Fibroblast of pulmonary artery (primary cell): ENCODE measurements at places on chromosomes 6 and 20.
A peak's percentile ranks its signal among the peaks of the same experiment; 100 is the strongest.

DNA sequence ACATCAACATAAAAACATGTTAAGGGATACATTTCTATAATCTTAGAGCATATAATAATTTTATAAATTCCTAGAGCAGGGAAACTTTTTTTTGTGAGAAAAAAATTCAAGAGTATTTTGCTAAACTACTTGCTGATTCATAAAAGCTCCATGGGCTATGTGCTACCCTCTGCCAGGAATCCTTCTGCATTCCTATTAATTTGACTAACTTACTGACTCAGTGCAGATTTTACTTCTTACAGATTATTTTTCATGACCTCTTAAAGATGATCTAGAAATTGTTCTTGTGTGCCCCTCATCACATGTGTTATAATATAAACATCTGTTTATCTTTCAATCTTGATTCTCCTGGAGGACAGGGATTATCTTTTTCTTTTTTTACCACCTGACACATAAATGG lies 5.7 kb downstream of the VTA1 start:
- DNase-seq = peak; percentile 54

DNA sequence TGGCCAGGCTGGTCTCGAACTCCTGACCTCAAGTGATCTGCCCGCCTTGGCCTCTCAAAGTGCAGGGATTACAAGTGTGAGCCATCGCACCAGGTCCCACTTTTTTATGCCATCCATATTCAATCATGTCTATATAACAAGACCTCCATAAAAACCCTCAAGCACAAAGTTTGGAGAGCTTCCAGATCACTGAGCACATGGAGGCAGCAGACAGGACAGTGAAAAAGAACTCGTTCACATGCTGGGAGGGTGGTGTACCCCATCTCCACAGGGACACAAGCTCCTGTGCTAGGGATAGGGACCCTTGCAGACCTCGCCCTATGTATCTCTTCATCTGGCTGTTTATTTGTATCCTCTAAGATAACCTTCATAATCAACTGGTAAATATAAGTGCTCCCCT lies 30.3 kb downstream of the KIF13A start:
- no peak for DNase-seq

DNA sequence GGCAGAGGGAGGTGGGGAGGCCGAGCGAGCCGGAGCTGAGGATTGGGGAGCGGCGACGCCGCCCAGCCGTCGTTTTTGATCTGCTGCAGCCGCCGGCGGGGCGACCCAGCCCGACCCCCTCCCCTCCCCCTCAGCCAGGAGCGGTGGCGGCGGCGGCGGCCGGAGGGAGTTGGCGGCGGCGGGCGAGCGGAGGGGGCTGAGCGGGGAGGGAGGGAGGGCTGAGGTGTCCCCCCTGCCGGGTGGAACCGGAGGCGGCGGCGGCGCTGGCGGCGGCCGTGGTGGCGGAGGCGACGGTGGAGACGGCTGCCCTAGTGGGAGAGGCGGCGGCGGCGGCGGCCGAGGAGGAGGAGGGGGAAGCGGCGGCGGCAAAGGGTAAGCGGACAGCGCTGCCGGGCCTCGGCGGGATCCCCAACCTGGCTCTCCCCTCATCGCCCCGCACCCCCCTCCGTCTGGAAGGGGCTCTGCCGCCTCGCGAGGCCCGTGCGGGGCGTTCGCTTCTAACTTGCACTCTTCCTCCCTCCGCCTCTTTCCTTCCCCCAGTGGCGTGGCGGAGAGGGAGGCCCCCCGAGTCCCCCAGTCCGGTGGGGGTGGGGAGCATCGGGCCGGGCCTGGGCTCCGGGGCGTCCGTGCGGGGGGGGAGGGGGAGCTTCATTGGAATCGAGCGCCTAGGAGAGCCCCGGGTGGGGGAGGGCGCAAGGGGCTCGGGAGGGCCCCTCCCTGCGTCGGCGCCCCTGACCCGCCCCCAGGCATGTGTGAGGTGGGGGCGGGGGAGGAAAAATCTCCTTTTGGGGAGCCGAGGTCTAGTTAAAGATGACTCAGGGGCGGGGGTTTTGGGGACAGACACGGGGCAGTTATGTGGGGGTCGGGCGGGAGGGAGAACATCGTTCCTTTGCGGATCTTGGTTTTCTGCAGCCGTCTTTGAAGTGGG lies at the start of gene TAB2:
TAB2 (plus strand) TSS at position 69 of the 928 bp plus-strand sequence. CDS start 52,286 bp downstream, outside the sequence.
- no peak for DNase-seq

DNA sequence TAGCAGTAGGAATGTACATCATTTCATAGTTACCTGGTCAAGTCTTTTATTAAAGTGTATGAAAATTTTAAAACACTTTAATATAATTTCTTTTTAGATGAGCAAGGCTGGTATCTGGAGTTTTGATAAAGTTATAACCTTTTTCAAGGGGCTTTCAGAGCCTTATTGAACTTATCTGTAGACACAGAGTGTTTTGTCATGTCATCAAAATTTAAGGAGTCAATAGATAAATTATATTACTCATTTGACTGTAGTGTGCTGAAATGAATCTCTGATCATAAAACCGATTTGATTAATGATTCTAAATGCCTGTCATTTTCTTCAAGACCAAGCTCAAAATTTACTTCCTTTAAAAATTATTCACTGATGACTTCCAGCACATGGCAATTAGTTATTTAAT lies 125.6 kb downstream of the ARID1B start:
- DNase-seq = no peak

DNA sequence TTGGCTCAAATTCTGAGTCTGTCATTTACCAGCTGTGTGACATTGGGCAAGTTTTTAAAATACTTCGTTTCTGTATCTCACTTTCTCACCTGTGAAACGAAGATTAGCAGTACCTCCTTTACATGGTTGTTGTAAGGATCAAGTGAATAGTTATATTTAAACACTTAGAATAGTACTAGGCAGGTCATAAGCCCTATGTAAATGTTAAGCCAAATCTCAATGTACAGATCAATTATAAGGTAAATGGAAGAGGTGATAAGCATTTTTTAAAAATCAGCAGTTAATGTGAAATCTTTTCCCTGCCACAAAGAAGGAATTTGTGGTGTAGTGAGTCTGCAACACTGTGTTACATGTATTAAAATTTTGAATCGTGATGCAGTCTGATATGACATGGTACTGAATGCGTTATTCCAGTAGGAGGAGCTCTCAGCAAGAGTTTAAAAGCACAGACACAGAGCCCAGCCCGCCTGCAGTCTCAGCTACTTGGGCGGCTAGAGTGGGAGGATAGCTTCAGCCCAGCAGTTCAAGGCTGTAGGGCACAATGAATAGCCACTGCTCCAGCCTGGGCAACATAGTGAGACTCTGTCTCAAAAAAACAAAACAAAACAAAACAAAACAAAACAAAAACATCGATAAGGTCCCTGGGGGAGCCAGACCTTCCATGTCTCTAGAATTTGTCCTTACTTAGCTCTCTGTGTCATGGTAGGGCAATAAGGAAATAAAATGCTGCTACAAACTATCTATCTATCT lies 46.0 kb downstream of the GTF2H5 start:
- peak; percentile 93 for DNase-seq

GRCh38 chr6:118371955-118372354 lies 176.1 kb upstream of the PLN start:
- DNase-seq = no peak

GRCh38 chr6:74597840-74598239 lies 608.0 kb downstream of the COL12A1 start:
- DNase-seq = no peak

GRCh38 chr20:20561172-20561571 lies 151.3 kb downstream of the RALGAPA2 start:
- no peak for DNase-seq

DNA sequence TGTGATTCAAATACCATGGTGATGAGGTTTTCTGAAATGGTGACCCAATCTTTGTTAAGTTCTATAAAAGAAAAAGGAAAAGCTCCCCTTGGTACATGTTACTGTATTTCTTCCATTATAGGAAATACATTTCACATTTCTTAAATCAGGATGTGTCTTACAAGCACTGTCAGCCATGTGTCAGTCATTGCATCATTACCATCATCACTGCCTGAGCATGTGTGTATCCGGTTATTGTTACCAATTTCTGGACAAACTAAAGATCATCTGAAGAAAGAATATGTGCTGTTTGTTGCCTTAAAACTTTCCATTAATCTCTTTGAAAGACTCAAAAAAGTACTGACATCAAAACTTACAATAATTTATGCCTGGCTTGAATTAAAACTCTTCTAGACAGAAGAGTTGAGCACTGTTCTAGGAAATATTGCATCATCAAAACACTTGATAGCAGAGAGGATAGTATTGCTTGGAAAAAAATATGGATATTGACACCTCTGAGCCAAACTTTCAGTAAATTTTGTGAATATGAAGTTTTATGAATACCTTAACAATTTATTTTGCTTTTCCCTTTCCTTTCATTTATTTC lies 7.1 kb upstream of the TSPYL1 start:
- DNase-seq = no peak

DNA sequence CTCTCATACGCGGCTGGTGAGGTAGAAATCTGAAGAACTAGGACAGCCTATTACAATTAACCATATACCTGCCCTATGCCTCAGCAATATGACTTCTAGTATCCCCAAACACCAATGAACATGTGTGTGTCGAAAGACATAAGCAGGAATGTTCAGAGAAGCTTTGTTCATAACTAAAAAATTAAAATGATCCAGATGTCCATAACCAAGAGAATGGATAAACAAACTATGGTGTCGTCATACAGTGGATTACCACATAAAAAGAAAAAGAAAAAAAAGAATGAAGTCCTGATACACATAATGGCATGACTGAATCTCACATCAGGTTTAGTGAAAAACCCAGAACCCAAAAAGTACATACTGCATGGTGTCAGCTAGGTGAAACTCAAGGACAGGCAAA lies 73.9 kb downstream of the MDN1 start:
- DNase-seq = peak; percentile 18

DNA sequence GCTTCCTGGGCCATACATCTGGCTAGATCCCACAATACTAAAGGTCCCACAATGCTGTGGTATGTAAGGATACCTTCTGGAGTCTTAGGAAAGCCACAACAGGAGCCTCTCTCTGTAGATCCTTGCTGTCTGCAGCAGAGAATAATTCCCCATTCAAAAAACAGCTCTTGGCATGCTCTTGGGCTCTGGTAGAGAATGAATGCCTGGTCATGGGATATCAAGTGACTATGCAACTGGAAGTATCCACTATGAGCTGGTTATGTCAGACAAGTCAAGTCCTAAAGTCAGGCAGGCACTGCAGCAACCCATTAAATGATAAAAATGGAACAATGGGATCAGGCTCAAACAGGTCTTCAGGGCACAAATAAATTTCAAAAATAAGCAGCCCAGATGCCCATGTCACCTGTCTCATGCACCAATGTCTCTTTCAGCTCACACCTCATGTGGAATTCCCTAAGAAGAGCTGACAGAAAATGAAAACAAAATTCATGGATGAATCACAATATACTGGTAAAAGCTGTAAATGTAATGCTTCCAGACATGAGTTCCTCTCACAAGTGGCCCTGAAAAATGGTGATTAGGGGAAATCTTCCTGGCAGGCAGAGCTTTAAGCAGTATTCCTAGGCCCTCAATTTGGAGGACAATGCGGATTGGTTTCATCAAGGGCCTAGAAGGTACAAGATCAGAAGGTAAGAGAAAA lies 4.3 kb downstream of the AK9 start:
- no peak for DNase-seq

- DNase-seq = no peak
Observed at GRCh38 chr6:90151576-90152422, 144.8 kb downstream of the BACH2 start.

DNA sequence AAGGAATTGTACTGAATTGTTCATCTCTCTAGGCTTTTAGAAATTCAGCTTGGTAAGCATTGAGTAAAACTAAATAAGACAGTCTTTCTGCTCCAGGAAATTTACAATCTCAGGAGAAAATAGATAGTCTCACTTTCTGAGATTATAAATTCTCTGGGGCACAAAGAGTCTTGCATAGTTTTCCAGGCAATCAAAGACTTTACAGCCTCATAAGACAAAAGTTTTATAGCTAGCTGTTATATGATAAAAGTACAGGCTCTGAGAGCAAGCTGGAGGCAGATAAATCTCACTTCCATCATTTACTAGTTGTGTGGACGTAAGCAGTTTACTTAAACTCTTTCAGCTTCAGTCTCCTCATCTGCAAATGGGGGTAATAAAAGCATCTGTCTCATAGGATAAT lies 11.4 kb downstream of the FRK start:
- no peak for DNase-seq

DNA sequence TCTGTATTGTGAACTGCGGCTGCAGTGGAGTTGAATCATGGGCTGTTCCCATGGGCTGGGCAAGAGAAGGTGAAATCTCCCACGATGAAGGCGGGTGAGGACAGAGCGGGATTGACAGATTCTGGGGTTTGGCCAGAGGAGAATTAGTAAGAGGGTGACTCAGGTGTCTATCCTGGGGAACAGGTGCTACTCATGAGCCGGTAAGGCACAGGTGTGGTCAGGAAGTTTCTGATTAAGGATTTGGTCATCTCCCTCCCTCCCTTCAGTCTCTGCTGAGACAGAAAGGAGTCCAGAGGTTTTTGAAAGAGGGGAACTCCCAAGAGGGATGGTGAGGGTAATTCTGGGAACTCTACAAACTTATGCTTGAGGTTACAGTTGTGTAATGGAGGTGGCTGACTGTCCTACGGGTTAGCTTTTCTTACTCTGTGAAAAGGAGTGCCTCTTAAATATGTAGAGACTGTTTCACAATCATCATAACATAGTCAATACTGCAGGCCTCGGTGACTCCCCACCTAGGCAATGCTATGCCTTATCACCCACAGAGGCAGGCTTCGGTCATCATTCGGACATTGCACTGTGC lies 31.5 kb downstream of the SERPINB1 start:
- peak; percentile 33 for DNase-seq

DNA sequence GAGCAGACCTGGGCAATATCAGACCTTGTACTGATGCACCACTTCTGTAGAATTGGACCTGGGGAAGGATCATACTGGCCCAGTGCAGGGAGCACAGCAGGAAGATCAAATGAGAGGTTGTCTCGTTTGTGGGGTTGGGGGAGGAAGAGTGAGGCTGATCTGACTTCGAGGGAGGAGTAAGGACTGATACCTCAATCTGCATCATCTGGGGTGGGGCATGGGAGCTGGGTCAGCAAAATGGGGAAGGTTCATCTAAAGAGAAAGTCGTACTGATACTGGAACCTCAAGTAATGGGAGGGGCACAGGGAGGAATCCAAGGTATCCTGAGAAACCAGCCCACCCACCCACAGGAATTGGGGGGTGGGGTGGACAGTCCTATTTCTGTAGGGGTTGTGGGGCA lies 3.7 kb downstream of the RNF39 start:
- no peak for DNase-seq

- DNase-seq = no peak
Observed at GRCh38 chr20:18728165-18728869, 85.3 kb upstream of the SCP2D1 start.

DNA sequence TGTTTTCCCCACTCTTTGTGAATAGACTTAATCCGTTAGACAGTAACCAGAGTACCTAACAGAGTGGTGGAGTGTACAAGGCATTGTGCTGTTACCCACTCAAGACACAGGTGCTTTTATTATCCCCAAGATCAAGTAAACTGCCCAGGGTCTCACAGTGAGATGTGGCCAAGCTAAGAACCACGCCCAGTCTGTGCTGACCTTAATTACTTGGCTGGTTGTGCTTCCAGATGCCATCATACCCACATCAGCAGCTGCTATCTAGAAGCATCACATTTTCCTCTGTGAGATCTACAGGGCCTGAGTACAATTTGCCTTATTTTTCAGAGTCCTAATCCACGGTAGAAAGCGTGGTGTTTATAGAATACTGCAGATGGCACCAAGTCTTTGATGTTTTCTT lies 70.3 kb downstream of the GFRA4 start:
- no peak for DNase-seq

- DNase-seq = no peak
Observed at GRCh38 chr6:111070105-111071005, 16.9 kb upstream of the SLC16A10 start.
